ENCODE measurements at places on chromosomes 11 and 22.

GRCh38 chr22:19634226-19634975 lies 79.9 kb upstream of the SEPTIN5 start:
- no peak for DNase-seq

GRCh38 chr11:57228600-57228999 lies 8.4 kb downstream of the APLNR start:
- no peak for DNase-seq

GRCh38 chr11:129815596-129816461 lies at the start of gene TMEM45B:
Gene TMEM45B (plus strand): TSS chr11:129815848. CDS start chr11:129852483, 36,635 bp downstream.
- DNase-seq, result no peak

- DNase-seq, result no peak
These were observed 71.1 kb upstream of the SLC5A12 start for GRCh38 chr11:26792941-26793340.

GRCh38 chr11:78698612-78699011 lies 123.9 kb upstream of the NARS2 start:
- no peak for DNase-seq

- no peak for DNase-seq
These were observed 97.9 kb downstream of the RRAS2 start for GRCh38 chr11:14261066-14261465.

- no peak for DNase-seq
These were observed 1.3 kb downstream of the TRAF6 start for GRCh38 chr11:36508743-36509142.

DNA sequence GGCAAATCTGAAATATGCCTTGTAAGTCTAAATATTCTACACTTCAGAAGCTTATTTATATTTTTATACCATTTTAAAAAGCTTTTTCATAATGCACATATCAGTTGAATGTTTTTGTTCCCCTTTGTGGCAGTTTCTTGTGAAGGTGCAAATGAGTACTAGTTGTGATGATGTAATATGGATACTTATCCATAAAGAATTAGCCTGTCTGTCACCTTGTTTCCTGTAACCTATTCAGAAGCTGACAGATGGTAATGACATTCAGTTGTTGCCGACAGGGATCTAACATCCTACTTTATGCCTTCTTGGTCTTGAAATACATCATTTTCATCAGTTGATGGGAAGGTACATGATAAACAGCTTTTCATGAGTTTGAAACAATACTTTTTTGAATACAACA lies 2.9 kb downstream of the QSER1 start:
- DNase-seq, result no peak

DNA sequence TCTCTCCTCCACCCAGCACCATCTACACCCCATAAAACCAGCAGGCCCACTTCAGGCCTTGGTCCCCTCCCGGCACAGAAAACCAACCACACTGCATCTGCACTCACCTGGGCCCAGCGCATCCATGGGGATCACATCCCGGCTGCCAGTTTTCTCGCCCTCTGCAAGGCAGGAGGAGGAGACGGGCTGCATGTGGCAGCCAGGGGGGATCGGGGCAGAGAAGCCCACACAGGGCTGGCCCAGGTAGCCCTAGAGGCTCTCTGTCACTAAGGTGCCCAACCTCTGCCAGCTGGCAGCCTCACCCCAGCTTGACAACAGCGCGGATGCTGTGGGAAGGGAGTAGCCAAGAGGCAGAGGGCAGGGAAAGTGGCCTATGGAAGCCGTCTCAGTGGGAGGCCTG lies 30.6 kb upstream of the TXNRD2 start:
- DNase-seq, result no peak
